ENCODE measurements at places on chromosomes 11 and 22. TPM values are rescaled to one million over a fixed set of nuclear protein-coding genes. Genes with fewer than 3 reads are reported as not detected.

GRCh38 chr22:37318364-37319109, 36.2 kb downstream of the CYTH4 start:
- H3K27me3 ChIP-seq, result peaks cover 16% of the 10 kb centered on the region
- DNase-seq, result no peak
- peaks cover 12% of the 10 kb centered on the region for H3K4me1 ChIP-seq
- no peak overlapping the region for H3K27ac ChIP-seq

The CDC45 gene
- total RNA-seq, result 1.4 TPM

GRCh38 chr11:126210871-126211235, 597 bp downstream of the RPUSD4 start:
- peak overlapping the region; percentile 75 for H3K4me3 ChIP-seq
- H3K36me3 ChIP-seq, result peaks cover 37% of the 10 kb centered on the region
- H3K4me1 ChIP-seq, result peaks cover 36% of the 10 kb centered on the region
- H3K27me3 ChIP-seq, result no peaks in the 10 kb centered on the region

DNA sequence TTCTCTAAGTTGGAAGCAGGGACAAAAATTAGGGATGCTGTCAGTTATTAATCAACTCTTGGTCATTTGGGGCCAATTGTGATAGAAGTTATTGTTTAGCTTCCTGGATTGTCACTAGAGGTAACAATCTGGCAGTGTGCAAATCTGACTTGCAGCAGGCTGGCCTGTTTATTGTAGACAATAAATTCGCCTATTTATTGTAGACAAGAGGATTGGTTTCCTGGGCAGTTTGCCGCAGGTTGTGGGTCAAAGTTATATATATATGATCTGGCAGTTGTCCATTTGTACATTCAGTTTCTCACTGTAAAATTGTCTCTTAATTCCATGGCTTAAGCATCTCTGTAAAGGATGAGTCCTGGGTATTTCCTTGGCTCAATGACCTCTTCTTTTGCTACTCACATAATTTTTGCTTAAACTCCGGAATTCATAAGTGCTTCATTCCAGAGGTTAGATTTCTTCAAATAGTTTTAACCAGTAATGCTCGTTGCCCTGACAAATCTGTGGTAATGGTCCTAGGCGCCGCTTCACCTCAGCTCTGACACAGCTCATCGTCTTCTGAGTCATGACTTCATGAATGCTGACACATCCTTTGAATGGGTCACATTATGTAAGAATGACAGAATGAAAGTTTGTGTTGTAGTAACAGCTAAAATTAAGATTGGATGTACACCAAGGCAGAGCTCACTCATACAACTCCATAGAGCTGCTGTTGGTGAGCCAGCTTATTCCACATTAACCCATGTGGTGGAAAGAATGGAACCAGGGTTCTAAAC, 7.8 kb upstream of the MMP3 start:
- no peaks in the 10 kb centered on the region for H3K4me1 ChIP-seq
- H3K27me3 ChIP-seq, result no peaks in the 10 kb centered on the region
- DNase-seq, result no peak
- no peaks in the 10 kb centered on the region for H3K36me3 ChIP-seq
- H3K27ac ChIP-seq, result no peak overlapping the region

DNA sequence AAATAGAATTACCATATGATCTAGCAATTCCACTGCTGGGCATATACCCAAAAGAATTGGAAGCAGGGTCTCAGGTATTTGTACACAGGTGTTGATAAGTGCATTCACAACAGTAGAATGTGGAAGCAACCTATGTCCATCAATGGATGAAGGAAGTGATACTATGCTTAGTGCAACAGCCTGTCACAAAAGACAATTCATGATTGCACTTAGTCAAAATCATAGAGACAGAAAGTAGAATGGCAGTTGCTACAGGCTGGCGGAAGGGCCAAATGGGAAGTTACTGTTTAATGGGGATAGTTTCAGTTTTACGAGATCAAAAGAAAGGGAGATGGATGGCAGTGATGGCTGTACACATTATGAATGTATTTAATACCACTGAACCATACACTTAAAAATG, 42.0 kb downstream of the SGSM3 start:
- H3K36me3 ChIP-seq, result peaks cover 65% of the 10 kb centered on the region
- no peaks in the 10 kb centered on the region for H3K27me3 ChIP-seq
- H3K27ac ChIP-seq, result no peak overlapping the region
- H3K4me1 ChIP-seq, result peaks cover 16% of the 10 kb centered on the region
- no peak overlapping the region for H3K4me3 ChIP-seq
- DNase-seq, result peak; percentile 20

GRCh38 chr11:107928767-107929507, 689 bp downstream of the RAB39A start:
- H3K4me1 ChIP-seq, result peaks cover 9% of the 10 kb centered on the region
- peak overlapping the region; percentile 62 for H3K4me3 ChIP-seq
- DNase-seq, result no peak
- H3K27me3 ChIP-seq, result peaks cover 17% of the 10 kb centered on the region
- H3K27ac ChIP-seq, result peak overlapping the region; percentile 39
- no peaks in the 10 kb centered on the region for H3K36me3 ChIP-seq

GRCh38 chr11:37755521-37755920, 1157.5 kb upstream of the RAG2 start:
- H3K4me3 ChIP-seq, result no peak overlapping the region
- H3K36me3 ChIP-seq, result no peaks in the 10 kb centered on the region
- no peak for DNase-seq
- H3K27ac ChIP-seq, result no peak overlapping the region
- H3K4me1 ChIP-seq, result no peaks in the 10 kb centered on the region

DNA sequence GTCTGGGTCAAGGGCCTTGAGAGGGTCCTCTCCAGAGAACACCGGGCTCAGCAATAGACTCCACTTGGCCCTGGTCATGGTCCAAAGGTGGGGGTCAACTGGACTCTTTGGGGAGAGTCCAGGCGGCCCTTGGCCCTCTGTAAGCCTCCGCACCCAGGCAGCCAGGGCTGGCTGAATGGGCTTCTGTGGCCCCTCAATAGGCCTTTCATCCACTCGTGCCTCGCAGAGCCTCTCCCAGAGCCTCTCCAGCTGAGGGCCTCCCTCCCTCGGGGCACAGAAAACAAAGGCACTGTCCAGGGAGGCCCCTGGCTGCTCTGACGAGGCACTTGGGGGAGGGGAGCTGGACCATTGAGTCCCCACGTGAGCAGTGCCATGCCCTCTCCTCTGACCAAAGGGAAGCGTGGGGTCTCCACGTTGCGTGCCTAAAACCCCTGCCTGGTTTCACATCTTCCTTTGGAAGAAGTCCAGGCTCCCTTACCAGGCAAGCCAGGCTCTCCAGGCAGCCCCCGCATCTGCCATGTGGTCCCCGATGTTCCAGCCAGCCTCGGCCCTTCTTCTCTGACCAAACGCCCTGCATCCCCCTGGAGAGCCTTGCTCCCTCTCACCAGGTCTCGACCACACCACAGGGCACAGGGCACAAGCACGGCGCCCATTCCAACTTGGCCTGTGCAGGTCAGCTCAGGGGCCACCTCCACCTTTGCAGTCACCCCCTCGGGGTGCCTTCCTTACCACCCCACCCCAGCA, 15.5 kb downstream of the KIAA0930 start:
- no peaks in the 10 kb centered on the region for H3K27me3 ChIP-seq
- peak; percentile 42 for DNase-seq
- H3K4me3 ChIP-seq, result no peak overlapping the region
- H3K36me3 ChIP-seq, result no peaks in the 10 kb centered on the region

The OR52A1 gene
- not detected for total RNA-seq

The GLYATL2 gene
- total RNA-seq, result not detected

All from lower lobe of right lung (tissue), 2 donors.